Caudate nucleus (tissue), 63 donors: ENCODE measurements at places on chromosomes 2 and 18.

- no peak for DNase-seq
Measured at GRCh38 chr2:210536973-210537650, 19.3 kb upstream of the CPS1 start.

DNA sequence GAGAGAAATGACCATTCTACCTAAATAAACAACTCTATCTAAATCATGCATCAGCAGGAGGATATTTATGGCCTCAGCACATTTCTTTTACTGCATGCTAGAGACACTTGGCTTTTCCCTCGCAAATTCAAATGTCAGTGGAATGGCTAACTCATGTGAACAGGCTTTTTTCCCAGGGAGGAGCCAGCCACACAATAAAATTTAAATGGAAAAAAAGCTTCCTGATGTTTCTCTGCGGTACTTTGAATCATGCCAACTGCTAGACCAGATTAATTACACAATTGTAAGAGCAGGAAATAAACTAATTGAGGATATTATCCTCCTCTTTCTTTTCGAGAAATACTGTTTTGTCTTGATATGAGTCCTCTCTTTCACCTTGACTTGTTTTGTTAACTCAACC is 676.3 kb downstream of the IRS1 start:
- no peak for DNase-seq

- no peak for DNase-seq
Measured at GRCh38 chr2:176733698-176734430, 464.6 kb downstream of the MTX2 start.

DNA sequence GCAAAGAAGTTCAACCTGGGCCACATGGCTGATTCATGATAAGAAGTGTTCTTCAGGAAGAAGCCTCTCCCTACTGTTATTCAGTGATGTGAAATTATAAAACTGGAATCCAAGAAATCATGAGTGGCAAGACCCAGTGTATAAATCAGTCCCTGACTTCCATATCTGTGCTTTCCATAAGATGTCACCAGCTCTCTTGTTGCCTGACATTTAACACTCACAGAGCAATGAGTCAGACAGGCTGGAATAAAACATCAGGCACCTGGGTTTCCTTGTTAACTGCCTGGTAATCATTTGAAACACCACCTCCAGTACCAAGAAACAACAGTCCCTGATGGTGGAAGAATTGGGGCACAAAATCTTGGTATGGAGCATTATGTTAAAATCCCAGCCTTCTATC is 76.1 kb downstream of the SCG2 start:
- no peak for DNase-seq

- no peak for DNase-seq
Measured at GRCh38 chr18:57705832-57706595, 84.4 kb upstream of the NARS1 start.

- DNase-seq, result no peak
Measured at GRCh38 chr2:40488927-40489677, 37.2 kb upstream of the SLC8A1 start.

- no peak for DNase-seq
Measured at GRCh38 chr18:8989855-8990254, 112.6 kb upstream of the NDUFV2 start.

- DNase-seq, result no peak
Measured at GRCh38 chr2:131039535-131039907, 53.7 kb downstream of the FAM168B start.

- no peak for DNase-seq
Measured at GRCh38 chr2:203971251-203971650, 34.7 kb downstream of the ICOS start.

- no peak for DNase-seq
Measured at GRCh38 chr18:7157760-7158159, 40.2 kb upstream of the LAMA1 start.

GRCh38 chr2:212953170-212953920 is 198.1 kb downstream of the IKZF2 start:
- no peak for DNase-seq

DNA sequence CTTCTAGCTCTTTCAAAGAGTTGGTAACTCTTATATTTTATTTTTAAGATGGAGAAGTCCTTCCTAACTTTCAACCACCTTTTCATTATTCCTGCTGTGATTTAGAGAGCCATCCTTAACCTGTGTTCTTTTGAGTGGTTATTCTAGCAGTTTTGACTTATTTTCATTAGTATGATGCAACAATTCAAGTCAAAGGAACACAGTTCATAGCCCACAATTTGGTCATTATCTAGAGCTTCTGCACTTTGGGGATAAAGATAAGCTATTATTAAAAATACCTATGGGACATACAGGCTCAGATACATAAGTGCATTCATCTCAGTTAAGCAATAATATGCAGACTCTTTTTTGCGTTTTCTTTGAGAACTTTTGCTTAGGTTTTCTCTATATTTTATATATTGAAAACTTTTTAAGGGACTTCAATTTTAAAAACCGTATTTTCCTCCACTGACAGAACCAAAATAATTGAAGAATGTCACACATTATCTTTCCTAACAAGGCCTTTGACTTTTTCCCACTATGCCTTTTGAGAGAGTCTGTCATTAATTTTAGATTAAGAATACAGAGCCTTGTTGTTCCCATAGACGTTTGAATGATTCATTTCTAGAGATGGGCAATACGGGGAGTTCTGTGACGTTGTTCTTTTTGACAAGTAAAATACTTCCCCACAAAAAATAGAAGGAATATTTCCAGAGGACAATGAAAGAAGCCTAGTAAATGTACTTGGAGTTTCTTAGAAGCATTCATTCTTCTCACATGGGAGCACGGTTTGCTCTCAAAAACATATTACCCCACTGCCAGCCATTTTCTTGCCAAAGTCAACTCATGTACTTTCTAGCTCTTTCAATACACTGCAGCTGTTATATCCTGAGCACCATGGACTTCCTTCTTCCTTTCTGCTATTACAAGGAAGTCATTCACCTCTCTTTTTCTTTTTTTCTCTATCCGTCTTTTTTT is 42.9 kb upstream of the RASGRP3 start:
- no peak for DNase-seq
